ENCODE measurements at places on chromosomes 5 and 9. TPM values are rescaled to one million over a fixed set of nuclear protein-coding genes. Genes with fewer than 3 reads are reported as not detected.

KDM4C gene
- total RNA-seq, result 42.0 TPM

B4GALT7 gene
- 19.2 TPM for total RNA-seq

PCDHA11 gene
- not detected for total RNA-seq

DNA sequence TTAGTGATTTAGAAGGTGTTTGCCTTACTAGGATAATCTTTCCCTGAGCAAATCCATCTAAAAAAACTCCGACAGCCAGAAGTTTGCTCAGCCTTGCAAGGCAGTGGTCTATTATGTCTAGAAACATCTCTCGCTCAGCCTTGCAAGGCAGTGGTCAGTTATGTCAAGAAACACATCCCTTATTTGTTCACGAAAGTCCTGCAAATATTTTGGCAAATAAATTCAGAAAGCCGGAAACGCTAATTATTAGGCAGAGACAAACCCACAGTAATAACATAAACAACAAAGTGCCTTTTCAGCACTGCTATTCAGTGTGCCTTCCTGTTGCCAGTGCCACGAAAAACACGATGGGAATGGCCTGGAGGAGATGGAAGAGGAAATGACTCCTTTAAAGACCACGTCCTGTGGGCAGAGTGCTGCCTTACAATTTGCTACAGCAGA, 184.5 kb downstream of the GNAQ start:
- no peak overlapping the region for H3K4me3 ChIP-seq
- DNase-seq, result no peak
- H3K36me3 ChIP-seq, result no peaks in the 10 kb centered on the region
- H3K4me1 ChIP-seq, result no peaks in the 10 kb centered on the region

DNA sequence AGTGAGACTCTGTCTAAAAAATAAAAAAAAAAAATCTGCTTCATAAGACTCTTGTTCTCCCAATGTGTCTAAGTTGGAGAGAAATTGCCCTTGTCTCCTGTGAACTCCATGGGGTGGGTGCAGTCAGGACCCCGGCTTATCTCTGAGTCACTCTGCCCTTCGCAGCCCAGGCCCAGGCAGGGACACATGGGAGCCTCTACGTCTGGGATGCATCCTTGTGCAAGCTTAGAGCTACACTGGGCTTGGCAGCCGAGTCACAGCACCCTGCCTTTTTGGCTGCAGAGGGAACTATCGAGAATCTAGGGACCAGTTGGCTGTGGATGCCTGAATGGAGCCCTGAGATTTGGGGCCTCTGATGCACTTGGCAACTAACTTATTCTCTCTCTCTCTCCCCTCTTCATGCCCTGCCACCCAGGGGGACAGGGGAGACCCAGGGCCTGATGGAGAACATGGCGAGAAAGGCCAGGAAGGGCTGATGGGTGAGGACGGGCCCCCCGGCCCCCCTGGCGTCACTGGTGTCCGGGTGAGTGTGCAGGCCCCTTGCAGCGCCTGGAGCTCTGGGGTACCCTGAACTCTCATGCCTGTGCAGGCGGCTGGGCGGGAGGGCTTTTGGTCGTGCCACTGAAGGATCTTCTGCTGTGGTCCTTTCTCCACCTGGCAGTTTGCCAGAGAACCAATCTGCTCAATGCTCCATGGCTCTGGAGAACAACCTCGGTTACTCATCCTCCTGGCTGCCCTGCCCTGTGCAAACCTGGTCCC, 47.5 kb upstream of the ORM1 start:
- H3K27ac ChIP-seq, result no peak overlapping the region
- H3K27me3 ChIP-seq, result no peaks in the 10 kb centered on the region
- no peak overlapping the region for H3K4me3 ChIP-seq
- no peak for DNase-seq
- H3K36me3 ChIP-seq, result no peaks in the 10 kb centered on the region

Measured in colonic mucosa (tissue), 4 donors.